ENCODE measurements at places on chromosomes 2 and 18.
A peak's percentile ranks its signal among the peaks of the same experiment; 100 is the strongest.

DNA sequence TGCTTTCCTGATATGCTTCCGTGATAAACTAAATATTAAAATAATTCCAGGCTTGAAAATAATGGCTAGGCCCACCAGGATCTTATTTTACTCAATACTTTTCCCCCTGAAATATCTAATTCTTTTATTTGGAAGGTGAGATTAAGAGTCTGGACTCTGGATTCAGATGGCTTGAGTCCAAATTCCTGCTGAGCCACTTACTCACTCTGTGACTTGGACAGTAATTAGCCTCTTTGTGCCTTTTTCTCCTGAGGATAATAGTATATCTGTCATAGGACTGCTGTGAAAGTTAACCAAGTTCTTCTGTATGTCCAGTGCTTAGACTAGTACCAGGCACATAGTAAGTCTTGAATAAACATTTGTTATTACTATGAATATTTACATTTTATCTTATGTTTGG lies 127.3 kb upstream of the ERBB4 start:
- DNase-seq, result no peak

GRCh38 chr2:216671081-216671411 lies 24.3 kb downstream of the IGFBP5 start:
- DNase-seq, result no peak

- peak; percentile 29 for DNase-seq
Measured at GRCh38 chr18:26468931-26469340, 79.4 kb downstream of the KCTD1 start.

GRCh38 chr2:51013079-51013932 lies 18.6 kb downstream of the NRXN1 start:
- no peak for DNase-seq

DNA sequence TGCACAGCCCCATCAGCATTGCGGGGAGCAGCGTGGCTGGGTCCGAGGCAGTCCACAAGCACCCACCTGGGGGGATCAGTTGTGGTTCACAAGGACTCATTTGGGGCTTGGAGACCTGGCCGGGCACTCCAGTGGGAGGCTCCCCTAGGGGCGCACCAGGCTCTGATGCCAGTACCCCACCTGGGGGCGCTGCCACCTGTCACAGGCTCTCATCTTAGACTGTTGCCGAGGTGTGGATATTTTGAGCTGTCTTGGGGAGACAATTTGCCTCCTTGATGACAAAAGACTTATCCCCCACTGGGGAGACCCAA lies 3.0 kb downstream of the ADRA2B start:
- DNase-seq, result no peak

All from fibroblast of skin of abdomen (primary cell).